ENCODE measurements at places on chromosomes 12 and 14.

DNA sequence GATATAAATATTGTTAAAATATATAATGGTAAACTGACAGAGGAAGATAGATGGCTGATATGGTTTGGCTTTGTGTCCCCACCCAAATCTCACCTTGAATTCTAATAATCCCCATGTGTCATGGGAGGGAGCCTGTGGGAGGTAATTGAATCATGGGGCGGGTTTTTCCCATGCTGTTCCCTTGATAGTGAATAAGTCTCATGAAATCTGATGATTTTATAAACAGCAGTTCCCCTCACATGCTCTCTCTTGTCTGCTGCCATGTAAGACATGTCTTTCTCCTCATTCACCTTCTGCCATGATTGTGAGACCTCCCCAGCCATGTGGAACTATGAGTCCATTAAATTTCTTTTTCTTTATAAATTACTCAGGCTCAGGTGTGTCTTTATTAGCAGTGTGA, 46.3 kb downstream of the PTCSC3 start:
- no peak for ATAC-seq

- no peak for ATAC-seq
These were observed 6.0 kb downstream of the SNAPC1 start for GRCh38 chr14:61768240-61768639.

- ATAC-seq, result peak; percentile 67
These were observed 99.1 kb upstream of the NAP1L1 start for GRCh38 chr12:76183459-76184186.

DNA sequence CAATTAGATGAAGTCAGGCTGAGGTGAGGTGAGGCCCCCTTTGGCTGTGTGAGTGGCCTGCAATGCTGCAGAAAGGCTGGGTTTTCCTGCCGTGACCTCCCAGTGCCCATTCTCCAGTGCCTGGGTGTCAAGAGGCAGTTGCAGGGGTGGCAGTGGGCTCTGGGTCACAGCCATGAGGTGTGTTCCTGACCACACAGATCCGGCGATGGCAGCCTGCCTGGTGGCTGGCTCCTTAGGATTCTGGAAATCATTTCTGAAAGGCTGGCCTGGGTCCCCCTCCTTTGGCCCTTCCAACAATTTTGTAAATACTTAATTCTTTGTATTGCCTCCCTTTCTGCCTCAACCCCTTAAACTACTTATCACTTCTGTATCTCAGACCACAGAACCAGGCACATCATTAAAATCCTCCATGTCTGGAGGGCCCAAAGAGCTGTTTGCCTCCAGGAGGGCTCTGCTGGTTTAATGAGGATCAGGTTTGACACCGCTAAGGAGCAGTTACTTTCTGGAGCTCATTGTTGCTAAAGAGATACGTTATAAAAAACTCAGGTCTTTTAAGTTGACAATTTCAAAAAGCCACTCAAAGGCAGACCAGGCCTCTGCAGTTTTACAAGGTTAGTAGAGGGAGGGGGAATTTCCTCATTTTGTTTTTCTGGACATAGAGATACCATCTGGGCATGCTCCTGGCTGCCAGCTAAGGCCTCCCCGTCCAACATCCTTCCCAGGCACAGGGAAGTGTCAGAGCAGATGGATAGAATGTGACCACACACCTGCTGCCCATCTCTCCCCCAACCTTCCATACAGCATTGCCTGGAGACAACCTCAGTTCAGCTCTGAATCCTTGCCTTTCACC, 204.4 kb downstream of the FOXN3 start:
- no peak for ATAC-seq

- ATAC-seq, result no peak
These were observed 150.9 kb downstream of the EGLN3 start for GRCh38 chr14:33799705-33800570.

GRCh38 chr14:61474015-61474414, 152.6 kb downstream of the PRKCH start:
- ATAC-seq, result no peak

- ATAC-seq, result no peak
These were observed 78.3 kb upstream of the METAP2 start for GRCh38 chr12:95395696-95396095.

GRCh38 chr14:105471297-105471821, 3.3 kb upstream of the CRIP2 start:
- ATAC-seq, result no peak

- ATAC-seq, result no peak
These were observed 12.2 kb downstream of the SLC48A1 start for GRCh38 chr12:47785036-47785886.

DNA sequence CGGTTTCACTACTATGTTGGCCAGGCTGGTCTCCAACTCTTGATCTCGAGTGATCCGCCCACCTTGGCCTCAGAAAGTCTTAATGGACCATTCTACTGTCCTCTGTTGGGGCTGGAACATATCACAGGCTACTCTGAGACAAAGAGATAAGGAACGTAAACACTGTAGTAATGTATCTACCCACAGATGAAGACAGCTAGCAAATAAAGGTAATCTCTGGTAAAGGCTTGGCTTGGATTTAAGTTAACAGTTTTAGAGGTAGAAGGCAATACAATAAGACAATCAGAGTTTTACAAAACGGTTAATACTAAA, 44.6 kb upstream of the ISM2 start:
- ATAC-seq, result no peak

DNA sequence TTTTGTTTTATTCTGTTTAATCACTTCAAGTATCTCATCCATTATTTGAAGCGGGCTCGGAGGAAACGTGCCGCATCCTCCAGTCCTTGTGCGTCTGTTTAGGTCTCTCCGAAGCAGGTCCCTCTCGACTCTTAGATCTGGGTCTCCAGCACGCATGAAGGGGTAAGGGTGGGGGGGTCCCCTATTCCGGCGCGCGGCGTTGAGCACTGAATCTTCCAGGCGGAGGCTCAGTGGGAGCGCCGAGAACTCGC, 311 bp upstream of the LGR5 start:
- no peak for ATAC-seq

- ATAC-seq, result peak; percentile 13
These were observed 409.5 kb downstream of the SLC6A15 start for GRCh38 chr12:84502907-84503787.

DNA sequence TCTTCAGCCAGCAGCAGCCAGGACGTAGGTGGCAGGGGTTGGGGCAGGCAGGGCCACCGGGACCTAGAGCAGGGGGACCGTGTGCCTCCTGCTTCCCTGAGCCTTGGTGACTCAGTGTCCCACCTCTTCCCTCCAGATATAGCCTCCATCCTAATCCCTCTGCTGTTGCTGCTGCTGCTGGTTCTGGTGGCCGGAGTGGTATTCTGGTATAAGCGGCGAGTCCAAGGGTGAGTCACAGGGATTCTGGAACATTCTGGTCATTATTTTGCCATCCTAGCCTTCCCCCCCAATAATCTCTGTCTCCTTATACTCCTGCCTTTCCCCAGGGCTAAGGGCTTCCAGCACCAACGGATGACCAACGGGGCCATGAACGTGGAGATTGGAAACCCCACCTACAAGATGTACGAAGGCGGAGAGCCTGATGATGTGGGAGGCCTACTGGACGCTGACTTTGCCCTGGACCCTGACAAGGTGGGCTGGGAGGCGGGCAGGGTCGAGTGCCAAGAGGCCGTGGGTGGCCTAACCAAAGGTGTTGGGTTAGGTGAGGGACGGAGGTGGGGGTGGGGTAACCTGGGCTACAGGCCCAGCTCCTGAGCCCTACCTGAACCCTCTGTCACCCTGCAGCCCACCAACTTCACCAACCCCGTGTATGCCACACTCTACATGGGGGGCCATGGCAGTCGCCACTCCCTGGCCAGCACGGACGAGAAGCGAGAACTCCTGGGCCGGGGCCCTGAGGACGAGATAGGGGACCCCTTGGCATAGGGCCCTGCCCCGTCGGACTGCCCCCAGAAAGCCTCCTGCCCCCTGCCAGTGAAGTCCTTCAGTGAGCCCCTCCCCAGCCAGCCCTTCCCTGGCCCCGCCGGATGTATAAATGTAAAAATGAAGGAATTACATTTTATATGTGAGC, 4.5 kb upstream of the NXPH4 start:
- no peak for ATAC-seq

- ATAC-seq, result no peak
These were observed 31.8 kb downstream of the CPSF2 start for GRCh38 chr14:92153581-92153980.

GRCh38 chr14:61153431-61153830, 127.7 kb downstream of the TMEM30B start:
- ATAC-seq, result peak; percentile 73

DNA sequence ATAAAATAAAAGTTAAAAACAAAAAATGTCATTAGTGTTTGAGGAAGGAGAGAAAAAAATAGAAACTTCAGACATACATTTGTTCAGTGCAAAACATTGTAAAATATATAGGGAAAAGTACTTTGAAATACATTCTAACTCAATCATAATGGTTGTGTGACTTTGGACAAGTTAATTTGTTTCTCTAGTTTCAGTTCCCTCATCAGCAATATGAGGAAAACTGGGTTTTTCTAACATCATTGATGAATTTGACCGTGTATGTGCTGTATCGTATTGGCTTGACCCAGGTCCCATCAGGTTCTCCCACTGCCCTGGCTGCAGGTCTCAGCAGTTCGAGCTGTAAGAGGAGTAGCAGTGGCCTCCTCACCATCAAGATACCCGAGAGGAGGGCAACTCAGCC, 173.9 kb upstream of the ATF7IP start:
- no peak for ATAC-seq

DNA sequence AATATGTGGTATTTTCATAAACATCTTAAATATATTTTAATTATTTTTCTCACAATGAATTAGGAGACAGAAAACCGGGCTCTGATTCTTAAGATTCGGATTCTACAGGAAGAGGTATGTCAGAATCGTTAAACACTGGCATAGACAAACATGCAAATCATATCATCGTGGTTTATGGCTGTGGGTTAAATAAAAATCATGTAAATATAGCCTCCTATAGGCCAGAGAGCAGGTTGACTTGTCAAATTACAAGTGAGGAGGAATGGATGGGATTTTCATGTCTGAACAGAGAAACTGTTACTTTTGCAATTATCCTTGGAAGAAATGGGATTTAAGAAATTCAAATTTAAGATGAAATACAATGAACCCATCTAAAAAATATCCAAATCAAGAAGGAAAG, 74.9 kb upstream of the BCAT1 start:
- ATAC-seq, result peak; percentile 32

- peak; percentile 58 for ATAC-seq
These were observed 66.2 kb upstream of the PTGR2 start for GRCh38 chr14:73785336-73785833.

GRCh38 chr14:59195912-59196311, 7.4 kb downstream of the DAAM1 start:
- no peak for ATAC-seq

GRCh38 chr12:1217191-1217949, 226.3 kb downstream of the ERC1 start:
- peak; percentile 36 for ATAC-seq

- no peak for ATAC-seq
These were observed 10.8 kb downstream of the OR4Q3 start for GRCh38 chr14:19754172-19754571.

DNA sequence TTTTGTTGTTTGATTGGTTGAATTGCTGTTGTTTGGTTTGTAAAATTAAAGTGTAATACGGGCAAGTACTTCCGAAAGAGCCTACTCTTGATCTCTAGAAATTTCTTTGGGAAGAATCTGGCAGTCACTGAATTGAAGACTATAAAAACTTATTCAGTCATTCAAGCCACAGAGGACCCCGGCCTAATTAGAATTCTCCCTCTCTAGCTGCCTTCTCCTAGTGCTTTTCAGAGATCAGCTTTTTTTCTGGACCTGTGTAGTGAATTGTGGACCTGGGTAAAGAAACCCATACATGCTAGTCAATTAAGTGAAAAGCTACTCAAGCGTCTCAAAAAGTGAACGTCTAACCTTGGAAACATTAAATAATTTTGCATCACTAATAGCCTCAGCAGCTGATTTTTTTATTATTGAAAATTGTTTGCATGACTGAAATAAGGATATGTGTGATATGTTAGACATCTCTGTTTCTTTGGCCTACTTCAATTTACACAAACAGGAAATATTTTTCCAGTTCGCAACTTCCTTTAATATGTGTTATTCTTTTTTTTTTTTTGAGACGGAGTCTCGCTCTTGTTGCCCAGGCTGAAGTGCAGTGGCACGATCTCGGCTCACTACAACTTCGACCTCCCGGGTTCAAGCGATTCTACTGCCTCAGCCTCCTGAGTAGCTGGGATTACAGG, 27.2 kb downstream of the EFCAB11 start:
- no peak for ATAC-seq

DNA sequence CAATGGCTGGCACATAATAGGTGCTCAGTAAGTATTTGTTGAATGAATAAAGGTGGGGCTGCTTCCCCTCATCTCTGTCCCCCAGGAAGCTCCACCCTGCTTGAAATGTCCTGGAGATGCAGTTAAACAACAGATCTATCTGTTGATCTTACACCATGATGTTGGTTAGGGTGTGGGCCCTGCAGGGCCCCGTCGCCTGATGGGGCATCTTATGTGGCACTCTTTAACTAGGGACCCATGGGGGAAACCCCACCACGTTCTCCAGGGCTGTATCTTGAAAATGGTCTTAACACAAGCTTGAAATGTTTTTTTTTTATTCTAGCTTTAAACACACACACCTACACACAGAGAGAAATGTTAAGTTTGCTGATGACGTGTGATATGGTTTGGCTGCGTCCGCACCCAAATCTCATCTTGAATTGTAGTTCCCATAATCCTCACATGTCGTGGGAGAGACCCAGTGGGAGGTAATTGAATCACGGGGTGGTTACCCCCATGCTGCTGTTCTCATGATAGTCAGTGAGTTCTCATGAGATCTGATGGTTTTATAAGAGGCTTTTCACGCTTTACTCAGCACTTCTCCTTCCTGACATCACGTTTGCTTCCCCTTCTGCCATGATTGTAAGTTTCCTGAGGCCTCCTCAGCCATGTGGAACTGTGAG, 741.7 kb downstream of the VRK1 start:
- ATAC-seq, result no peak

GRCh38 chr12:109732321-109733305, 19.0 kb downstream of the FAM222A start:
- no peak for ATAC-seq

DNA sequence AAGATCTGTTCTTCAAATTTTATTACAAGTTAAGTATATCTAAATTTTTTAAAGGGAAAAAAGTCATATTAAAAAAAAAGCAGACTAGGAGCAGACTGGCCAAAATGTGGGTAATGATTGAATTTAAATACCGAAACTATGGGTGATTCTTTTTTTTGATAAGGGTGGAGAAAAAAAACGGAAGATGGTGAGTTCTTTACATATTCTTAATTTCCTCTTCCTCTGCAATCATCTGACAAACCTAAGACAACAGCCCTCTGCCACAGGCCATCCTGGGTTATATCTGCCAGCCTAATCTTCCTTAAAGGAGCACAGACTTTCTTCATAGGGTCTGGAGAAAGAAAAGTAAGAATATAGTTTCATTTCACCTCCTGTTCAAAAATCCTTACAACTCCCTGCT, 108.0 kb downstream of the PPP2R5E start:
- no peak for ATAC-seq

- no peak for ATAC-seq
These were observed 1107.4 kb upstream of the SEL1L start for GRCh38 chr14:82641050-82641540.

- peak; percentile 84 for ATAC-seq
These were observed 201.9 kb upstream of the FOXN3 start for GRCh38 chr14:89618811-89619551.

GRCh38 chr12:1533205-1533601, 61.2 kb downstream of the FBXL14 start:
- ATAC-seq, result no peak

GRCh38 chr14:81172353-81172752, 48.4 kb downstream of the GTF2A1 start:
- no peak for ATAC-seq

GRCh38 chr14:93126111-93126510, 10.4 kb upstream of the ITPK1 start:
- ATAC-seq, result no peak
